ENCODE measurements at places on chromosomes 6 and 20. TPM values are rescaled to one million over a fixed set of nuclear protein-coding genes. Genes with fewer than 3 reads are reported as not detected.

The ZFP57 gene
- total RNA-seq, result not detected

The SRSF12 gene
- 0.09 TPM for total RNA-seq

The PSORS1C1 gene
- total RNA-seq, result 7.0 TPM

The CST5 gene
- not detected for total RNA-seq

The PRND gene
- total RNA-seq, result not detected

The CALHM5 gene
- total RNA-seq, result 6.8 TPM

The FAXC gene
- total RNA-seq, result 0.54 TPM

The CCN2 gene
- 15.9 TPM for total RNA-seq

The LMBRD1 gene
- 47.6 TPM for total RNA-seq

The METTL24 gene
- 0.09 TPM for total RNA-seq

Measured in fibroblast of the aortic adventitia (primary cell).